GM03348 (cell line): ENCODE measurements at places on chromosomes 12 and 14.

DNA sequence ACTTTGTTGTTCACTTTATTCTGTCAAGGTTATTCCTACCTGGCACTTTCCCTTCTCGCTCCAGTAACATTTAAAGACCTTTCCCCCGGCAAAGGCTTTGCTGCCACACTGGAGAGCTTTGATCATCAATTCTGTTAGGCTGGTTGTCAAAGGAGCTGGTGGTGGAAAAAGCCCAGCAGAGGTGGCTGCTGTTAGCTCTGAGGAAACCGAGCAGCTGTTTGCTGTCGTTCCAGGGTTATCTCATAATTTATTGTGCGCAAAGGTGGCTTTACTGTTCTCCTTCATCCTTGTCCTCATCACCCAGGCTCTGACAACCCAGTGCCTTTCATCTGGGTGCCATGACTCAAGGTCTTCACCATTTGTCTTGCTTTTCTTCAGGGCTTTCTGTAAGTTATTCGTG lies 38.2 kb upstream of the CRADD start:
- no peak for DNase-seq

DNA sequence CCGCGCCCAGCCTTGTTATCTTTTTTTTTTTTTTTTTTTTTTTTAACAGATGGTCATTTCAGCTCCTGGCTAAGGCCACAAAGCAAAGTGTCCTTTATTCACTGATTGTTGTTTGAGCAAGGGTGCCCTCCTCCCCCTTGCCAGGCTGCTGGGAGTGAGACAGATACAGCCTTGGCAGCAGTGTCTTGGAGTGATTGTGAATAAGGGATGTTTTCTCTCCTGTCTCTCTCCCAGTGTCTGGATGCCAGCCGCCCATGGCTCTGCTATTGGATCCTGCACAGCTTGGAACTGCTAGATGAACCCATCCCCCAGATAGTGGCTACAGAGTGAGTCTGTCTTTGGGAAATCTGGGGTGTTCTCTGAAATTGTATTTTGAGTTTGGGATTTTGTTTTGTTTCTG lies 28.7 kb downstream of the FNTB start:
- no peak for DNase-seq

- no peak for DNase-seq
Observed at GRCh38 chr14:104571246-104571645, 8.3 kb upstream of the C14orf180 start.

DNA sequence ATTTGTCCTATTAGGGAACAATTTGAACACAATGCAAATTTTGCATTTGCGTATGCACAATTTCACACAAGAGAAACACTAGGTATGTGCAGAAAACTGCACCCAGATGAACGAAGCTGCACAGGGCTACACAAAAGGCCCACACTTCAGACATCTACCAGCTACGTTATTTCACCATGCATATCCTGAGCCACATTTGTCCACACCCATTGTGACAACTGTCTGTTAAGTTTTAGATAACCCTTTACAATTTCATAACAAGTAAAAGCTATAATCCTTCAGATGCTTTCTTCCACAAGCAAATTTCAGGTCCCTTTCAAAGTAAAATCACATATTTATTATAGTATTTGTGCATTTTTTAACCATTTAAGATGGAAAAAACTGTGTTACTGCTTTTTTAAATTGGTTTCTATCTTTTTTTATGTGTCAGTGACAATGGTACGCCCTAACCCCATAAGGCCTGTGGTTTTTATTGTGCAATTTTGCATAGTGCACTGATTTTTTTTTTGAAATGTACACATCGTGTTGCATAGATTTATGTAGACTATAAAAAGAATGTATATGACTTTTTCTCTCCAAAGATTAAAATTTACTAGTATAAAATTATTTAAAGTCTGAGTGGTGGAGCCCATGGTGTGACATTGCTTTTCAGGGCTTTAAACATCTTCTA lies 87.8 kb upstream of the BTG1 start:
- DNase-seq, result no peak

DNA sequence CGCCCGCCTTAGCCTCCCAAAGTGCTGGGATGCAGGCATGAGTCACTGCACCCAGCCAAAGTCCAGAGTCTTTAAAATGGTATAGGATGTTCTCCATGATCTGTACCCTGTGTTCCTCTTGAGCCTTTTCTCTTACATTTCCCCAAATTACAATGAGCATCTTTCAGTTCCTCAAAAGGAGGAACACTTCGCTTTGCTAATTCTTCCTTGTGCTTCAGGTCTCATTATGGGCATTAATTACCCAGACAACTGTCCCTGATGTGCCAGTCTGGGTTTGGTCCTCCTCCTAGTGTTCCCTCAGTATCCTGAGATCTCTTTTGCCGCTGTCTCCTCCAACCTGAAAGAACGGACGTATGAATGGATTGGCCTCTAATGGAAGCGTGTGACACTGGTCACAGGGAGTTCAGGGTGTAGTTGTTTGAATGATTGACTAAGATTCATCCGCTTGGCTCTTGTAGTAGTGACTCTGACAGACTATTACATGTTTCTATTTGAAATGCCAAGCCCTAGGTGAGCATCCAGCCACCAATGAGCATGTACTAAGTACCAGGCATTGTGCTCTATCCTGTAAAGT lies 8.2 kb downstream of the PRKCH start:
- no peak for DNase-seq

- peak; percentile 75 for DNase-seq
Observed at GRCh38 chr12:109949089-109949488, 47.1 kb downstream of the GIT2 start.

- peak; percentile 18 for DNase-seq
Observed at GRCh38 chr14:28635387-28635786, 131.2 kb upstream of the FOXG1 start.

DNA sequence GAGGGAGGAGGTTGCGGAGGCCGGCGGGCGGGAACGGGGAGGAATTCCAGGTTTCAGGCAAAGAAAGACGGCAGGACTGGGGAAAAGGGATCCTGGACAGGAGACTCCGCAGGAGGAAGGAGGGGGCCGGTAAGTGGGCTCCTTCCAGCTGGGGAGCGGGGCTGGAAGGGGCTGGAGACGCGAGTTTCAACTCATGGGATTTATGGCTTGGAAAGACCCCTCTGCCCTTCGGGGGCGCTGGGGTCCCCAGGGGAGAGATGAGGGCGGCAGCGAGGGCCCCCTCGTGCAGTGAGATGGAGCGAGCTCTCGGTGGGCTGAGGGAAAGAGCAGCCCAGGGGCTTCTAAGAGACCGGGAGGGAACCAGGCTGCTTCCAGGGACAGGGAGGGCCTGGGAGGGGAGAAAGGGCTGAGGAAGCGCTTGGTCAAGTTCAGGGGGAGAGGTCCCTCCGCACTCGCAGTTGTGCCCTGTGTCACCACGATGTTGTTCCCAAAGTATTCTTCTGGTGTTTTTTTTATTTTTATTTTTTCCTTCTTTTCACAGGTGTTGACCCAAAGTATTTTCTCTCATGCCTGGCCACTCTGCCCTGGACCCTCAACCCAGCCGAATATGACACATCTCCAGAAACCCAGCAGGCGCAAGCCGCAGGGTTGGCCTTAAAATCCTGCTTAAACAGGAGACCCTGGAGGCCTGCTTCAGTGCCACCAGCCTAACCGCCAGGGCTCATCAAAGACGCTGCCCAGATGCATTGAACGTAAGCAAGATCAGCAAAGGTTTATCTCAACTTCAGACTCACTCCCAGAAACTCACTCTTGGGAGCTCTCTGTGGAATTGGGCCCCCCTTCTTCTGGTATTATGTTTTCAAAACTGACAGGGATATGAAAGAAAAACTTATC lies 16.1 kb downstream of the TNFAIP2 start:
- DNase-seq, result no peak

DNA sequence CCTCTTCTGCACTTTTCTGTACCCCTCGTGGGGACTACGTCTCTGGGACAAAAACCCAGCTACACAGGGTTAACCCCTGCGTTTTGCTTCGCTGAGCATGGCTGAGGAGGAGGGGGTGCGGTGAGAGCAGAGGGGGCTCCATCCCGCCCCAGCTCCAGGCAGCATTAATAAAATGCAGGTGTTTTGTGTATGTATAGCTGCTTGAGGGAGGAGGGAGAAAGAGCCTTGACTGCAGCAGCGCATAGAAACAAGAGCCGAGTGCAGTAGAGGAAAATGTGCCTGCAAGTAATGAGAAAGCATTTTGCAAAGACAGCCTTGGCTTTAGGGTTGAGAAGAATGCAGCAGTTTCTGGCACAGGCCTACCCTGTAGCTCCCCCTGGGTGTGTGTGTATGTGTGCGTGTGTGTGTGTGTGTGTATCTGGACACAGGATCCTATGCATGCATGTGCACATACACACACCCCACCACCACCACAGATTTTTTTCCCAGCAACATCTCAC lies 103.9 kb downstream of the ZFP36L1 start:
- peak; percentile 46 for DNase-seq

DNA sequence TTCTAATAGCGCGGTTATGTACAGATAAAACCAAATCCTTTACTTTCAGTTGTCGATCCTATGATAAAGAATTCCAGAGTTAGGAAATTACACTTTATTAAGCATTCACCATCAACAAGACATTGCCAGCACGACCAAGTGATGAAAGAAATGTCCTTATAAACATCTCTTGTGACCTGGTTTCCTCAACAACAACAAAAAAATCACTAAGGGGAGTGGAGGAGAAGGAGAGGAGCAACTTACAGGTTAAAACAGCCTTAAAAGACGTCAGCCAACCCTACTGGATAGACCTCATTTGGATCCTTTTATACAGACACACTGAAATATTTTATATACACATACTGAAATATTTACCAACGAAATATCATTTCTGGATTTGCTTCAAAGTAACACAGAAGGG lies 22.8 kb downstream of the SART3 start:
- no peak for DNase-seq

GRCh38 chr14:68135566-68135965 lies 316.0 kb downstream of the RAD51B start:
- peak; percentile 61 for DNase-seq

DNA sequence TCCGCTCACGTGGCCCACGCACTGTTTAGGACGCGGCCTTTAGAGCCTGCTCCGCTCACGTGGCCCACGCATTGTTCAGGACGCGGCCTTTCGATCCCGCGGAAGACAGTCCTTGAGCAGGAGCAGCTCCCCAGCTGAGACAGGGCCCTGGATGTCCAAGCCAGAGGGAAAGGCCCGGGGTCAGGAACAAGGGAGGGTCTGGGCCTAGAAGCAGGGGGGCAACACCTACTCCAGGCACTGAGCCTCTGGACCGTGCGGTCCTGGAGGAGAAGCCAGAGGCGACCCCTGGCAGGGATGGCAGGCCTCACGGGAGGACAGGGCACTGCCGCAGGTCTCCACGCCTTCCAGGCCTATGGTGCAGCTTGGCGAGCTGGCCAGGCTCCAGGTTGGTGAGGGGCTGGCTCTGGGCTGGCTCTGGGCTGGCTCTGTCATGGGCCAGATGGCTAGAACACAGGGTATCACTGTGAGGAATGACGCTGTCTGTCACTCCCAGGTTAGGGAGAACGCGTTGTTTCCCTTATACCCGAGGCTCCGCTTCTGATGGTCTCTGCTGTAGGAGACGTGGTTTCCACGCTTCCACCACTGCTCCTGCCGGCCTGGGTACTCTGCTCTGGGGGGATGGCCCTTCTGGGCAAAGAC lies 341.7 kb downstream of the TMEM121 start:
- DNase-seq, result no peak

- no peak for DNase-seq
Observed at GRCh38 chr12:75917715-75918114, 113.9 kb downstream of the PHLDA1 start.

GRCh38 chr12:2165021-2165420 lies 112.2 kb downstream of the CACNA1C start:
- peak; percentile 24 for DNase-seq

GRCh38 chr14:20799892-20800544 lies 2.6 kb downstream of the RNASE1 start:
- DNase-seq, result no peak
